ENCODE measurements at places on chromosomes 3 and 15. TPM values are rescaled to one million over a fixed set of nuclear protein-coding genes. Genes with fewer than 3 reads are reported as not detected.

The GABRB3 gene
- 0.16 TPM for total RNA-seq

The CPN2 gene
- total RNA-seq: not detected

The RHOV gene
- 0.41 TPM for total RNA-seq

The ZIC1 gene
- total RNA-seq: not detected

The EFCC1 gene
- total RNA-seq: 0.16 TPM

The IGSF10 gene
- not detected for total RNA-seq

The FETUB gene
- not detected for total RNA-seq

The PDZRN3 gene
- total RNA-seq: not detected
